ENCODE measurements at places on chromosomes 16 and 17.

GRCh38 chr17:5947701-5948180 lies 122.4 kb upstream of the WSCD1 start:
- no peak for DNase-seq

DNA sequence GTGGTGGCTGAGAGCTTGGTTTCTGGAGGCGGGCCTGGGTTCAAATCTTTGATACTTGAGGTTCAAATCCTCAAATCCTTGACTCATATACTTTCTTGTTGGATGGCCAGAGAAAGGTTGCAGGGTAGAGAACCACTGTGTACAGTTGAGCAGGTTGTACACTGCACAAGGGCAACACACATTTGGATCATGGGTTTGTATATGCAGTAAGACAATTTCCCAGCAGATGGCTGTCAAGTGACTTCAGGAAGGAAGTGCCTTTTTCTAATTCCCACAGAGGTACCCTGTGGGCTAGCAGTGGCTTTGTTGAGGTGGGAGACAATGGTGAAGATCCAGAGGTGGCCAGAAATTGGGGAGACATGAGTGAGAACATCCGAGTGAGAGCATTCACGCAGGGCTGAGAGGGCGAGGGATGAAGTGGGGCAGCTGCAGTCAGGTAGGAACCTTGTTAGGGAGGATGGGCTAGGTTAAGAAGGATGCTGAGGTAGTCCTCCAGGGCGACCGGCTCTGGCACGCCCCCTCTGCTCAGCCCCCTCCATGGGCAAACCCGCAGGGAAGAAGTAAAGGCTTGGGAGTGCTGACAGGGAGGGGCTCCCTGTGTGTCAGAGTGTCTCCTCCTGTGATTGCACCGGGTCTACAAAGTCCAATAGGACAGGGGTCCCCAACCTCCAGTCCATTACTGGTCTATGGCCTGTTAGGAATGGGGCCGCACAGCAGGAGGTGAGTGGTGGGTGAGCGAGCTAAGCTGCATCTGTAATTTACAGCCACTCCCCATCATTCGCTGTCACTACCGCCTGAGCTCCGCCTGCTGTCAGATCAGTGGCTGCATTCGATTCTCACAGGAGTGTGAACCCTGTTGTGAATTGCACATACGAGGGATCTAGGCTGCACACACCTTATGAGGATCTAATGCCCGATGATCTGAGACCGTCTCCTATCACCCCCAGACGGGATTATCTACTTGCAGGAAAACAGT lies 2.7 kb downstream of the C16orf89 start:
- DNase-seq: no peak

GRCh38 chr17:60604686-60605334 lies 4.8 kb downstream of the PPM1D start:
- DNase-seq: no peak

DNA sequence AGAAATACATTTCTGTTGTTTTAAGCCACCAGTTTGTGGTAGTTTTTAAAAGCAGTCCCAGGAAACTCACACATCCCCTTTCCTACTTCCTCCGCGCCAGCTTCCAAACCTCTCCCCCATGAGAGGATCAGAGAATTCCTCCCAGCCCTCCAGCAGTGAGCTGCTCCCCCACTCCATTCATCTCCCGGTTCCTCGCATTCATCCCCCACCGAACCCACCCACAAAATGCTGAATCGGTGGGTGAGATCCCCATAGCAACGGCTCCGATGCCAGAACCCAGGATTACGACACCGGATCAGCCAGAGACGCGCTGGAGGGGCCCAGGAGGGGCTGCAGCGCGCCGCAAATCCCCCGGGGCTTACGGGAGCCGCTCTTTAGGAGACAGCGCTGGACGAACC lies 251.4 kb upstream of the RPL38 start:
- DNase-seq: no peak

DNA sequence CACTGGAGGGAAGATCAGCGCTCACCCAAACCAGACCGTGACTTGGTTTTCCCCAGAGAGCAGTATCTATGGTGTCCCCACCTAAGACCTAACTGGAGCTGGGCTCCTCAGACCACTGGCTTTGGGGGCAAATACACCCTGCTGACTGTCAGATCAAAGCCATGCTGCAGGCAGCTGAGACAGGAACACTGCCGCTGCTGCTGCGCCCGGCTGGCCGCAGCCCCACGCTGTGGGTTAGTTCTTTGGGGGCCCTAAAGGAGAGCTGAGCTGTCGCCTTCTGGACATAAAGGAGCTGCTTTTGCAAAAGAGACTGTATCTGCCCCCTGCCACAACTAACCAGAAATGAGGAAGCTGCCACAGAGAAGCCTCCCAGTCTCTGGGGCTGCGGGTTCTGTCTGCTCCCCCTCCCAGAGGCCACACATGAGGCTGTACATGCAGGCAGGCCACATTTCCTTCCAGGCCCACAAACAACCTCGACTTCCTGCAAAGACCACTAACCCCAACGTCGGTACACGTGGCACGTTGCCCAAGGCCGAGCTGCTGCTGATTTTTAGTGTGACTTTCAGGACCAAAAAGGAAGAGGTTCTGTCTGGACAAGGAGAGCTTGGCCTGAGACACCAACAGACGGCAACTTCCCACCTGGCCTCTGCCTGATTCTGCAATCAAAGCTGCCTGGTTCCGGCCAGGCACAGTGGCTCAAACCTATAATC lies 18.2 kb upstream of the ABR start:
- DNase-seq: no peak

DNA sequence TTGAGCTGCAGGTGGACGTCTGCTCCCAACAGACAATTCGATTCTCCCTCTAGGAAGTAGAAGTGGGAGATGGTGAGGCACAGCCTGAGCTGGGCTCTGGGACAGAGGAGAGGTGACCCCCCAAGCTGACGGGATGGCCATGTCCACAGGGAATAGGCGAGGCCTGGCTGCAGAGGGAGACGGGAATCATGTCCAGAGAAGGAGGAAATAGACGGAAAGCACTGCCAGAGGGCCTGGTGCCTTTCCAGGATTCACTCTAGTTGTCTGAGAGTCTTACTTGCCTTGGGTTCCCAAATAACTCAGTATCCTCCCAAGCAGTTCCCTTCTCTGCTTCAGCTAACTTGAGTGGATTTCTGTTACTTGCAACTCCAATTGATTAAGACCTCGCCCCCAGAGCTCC lies 4.3 kb upstream of the CRISPLD2 start:
- DNase-seq: no peak

- DNase-seq: no peak
These were observed 82.6 kb downstream of the HIC1 start for GRCh38 chr17:2137342-2138098.

DNA sequence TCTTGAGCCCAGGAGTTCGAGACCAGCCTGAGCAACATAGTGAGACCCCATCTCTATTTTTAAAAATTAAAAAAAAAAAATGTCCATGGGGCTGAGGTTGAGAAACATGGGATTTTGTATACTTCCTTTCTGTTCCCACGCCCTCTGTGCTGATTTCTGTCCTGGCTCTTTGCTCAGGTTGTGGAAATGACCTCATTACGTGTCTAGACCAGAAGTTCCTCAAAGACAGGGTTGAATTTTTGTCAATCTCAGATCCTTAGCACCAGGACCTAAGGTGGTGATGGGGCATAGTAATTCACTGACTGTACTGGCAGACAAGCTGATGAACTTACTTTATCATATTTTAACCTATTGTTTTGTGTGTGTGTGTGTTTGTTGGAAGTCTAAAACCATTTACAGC lies 11.2 kb upstream of the HNF1B start:
- no peak for DNase-seq

Data from NCI-H187 (cell line).